ENCODE measurements at places on chromosomes 16 and 17.

GRCh38 chr16:81696166-81696960, 82.7 kb upstream of the PLCG2 start:
- DNase-seq, result no peak

- DNase-seq, result no peak
These were observed 14.5 kb downstream of the TSPOAP1 start for GRCh38 chr17:58313815-58314705.

DNA sequence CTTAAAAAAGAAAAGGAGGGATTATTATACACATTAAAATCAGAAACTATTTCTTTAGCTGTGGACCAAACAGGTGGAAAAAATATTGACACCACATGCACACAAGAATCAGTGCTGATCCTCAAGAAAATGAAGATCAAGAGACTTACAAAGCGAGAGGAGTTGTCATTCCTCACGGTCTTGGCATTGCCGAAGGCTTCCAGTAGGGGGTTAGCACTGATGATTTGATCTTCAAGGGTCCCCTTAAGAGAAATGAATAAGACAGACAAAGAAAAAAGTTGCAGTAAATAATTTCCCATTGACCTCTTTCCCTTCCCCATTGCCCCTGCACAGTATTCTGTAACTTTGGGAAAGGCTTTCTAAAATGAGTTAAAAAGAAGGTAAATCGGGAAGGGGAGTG, 6.0 kb downstream of the MYH4 start:
- DNase-seq, result no peak

DNA sequence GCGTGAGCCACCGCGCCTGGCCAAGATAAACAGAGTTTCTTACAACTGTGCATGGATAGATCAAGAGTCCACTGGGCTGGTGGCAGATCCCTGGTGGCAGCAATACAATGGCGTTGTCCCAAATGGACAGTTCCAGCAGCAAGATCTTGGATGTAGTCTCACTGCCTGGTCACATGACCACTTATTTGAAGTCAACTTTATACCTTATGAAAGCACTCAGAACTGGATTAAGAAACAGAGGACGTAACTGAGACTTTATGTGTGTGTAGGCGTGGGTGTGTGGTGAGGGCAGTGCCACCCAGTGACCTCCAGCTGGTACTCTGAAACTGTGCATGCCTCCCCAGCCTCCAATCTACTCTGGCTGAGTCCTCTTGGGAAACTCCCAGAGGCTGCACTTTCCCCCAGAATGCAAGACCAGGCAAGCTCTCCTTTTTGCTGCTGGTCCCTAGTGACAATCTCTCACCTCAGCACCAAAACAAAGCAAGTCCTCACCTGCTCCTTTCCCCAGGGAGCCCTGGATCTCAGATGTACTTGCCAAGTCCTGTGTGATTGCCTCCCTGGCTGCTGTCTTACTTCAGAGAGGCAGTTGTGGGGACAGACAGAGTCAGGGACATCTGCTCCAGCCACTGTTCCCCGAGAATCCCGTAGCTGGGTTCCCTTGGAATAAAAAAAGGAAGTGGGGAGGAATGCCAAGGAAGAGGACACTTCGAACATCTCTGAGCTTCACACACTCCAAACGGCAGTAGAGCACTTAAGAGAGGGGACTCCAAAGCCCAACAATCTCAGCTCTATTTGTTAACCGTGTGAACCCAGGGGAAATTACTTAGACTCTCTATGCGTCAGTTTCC, 11.7 kb upstream of the ST6GALNAC2 start:
- DNase-seq, result no peak

- DNase-seq, result no peak
These were observed 26.8 kb downstream of the ACLY start for GRCh38 chr17:41892021-41892376.

- no peak for DNase-seq
These were observed 22.7 kb downstream of the PLEKHG4 start for GRCh38 chr16:67302076-67302475.

GRCh38 chr17:61555127-61555566, 35.9 kb downstream of the NACA2 start:
- no peak for DNase-seq

- no peak for DNase-seq
These were observed 21.6 kb downstream of the EMC8 start for GRCh38 chr16:85777583-85778310.

DNA sequence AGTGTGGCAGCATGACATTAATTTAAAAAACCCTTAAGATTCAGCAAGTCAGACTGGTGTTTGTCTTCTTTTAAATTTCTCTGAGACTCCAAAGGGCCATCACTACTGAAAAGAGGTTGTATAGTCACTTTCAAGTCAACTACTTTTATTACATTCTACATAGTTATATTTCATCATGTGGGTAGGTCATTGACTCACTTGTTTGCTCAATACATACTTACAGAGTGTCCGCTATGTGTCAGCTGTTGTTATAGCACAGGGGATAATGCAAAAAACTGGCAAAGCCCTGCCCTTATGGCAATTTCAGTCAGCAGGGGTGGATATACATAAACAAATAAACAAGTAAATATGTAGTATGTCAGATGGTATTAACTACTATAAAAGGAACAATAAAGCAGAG, 2.5 kb upstream of the MYH4 start:
- DNase-seq, result no peak

GRCh38 chr16:90020260-90020837, 1.1 kb upstream of the DBNDD1 start:
- DNase-seq, result no peak
